ENCODE measurements at places on chromosomes 13 and 19.

DNA sequence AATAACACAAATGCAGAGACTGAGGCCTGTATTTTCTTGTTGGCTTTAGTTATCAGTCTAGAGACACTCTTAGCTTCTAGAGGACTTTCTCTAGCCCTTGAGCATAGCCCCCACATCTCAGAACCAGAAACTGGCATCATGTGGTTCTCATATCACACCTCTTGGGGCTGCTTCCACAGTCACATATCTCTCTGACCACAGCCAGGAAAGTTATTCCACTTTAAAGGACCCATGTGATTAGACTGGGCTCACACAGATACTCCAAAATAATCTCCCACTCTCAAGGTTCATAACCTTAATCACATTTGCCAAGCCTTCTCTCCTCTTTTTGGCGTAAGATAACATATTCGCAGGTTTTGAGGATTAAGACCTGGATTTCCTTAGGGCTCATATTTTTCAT, 846.9 kb upstream of the MIR17HG start:
- no peak for DNase-seq

DNA sequence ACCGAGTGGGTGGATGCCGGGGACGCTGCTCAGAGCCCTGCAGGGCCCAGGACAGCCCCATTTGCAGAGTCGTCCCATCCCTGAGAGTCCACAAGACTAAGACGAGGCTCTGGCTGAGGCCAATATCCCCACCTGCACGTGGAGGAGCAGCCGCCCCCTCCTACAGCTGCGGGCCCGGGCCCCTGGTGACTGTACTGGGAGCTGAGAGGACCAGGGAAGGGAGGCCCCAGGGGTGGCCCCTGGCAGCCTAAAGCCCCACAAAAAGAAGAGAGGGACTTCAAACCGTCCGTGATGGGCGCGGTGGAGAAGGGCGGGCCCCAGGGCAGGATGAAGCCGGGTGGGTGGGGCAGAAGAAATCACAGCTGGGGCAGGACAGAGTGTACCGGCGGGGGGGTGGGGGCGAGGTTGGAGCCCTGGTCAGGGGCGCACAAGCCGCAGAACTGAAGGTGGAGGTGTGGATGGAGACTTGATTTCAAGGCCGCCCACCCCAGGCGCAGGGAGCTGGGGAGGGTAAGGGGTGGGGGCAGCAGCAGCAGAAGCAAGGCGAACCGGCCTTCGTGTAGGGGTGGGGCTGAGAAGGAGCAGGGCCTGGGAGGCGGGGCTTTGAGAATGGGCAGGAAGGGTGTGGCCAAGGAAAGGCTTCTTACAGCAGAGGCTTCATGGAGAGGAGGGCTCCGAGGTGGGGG, 12.9 kb downstream of the CFD start:
- peak; percentile 75 for DNase-seq

GRCh38 chr13:110103026-110103425, 203.9 kb downstream of the COL4A1 start:
- no peak for DNase-seq

- no peak for DNase-seq
Observed at GRCh38 chr19:45976178-45976577, 2.5 kb upstream of the NOVA2 start.

GRCh38 chr13:99575376-99576120, 74.3 kb downstream of the TM9SF2 start:
- no peak for DNase-seq

DNA sequence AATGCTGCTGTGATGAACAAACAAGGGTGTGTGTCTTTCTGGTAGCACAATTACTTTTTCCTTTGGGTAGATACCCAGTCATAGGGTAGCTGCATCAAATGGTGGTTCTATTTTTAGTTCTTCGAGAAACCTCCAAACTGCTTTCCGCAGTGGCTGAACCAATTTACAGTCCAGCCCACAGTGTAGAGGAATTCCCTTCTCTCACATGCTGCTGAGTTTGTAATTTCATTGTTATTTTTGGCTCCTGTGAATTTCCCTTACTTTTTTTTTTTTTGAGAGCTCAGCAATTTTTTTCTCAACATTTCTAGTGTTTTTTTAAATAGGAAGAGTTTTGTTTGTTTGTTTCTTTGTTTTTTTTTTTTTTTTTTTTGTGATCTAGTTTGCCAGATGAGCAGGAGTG, 37.5 kb upstream of the ADGRE1 start:
- no peak for DNase-seq

DNA sequence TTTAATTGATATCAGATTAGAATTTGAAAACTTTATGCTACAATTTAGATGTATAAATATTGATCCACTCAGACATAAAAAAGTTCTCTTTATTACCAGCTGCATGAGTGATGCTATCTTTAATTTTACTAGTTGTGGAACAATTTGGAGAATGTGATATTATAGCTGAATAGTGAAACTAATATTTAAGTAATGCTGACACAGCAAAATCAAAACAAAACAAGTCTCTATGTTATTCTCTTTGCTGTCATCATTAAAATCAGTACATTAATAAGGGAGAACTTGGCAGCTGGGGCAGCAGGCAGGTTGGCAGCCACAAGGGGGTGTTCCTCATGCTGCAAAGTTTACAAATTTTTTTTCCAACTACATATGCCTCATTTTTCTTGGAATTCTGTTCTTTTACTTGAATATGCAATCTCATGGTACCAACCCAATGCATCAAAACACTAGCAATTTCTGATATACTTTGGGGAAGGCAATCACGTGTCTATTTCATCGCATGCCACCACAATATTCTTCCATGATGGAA, 585.3 kb downstream of the FGF9 start:
- DNase-seq = no peak

GRCh38 chr19:580274-580835, 8.0 kb downstream of the BSG start:
- DNase-seq = no peak

GRCh38 chr13:25541434-25542123, 169.8 kb downstream of the ATP8A2 start:
- DNase-seq = no peak

- no peak for DNase-seq
Observed at GRCh38 chr13:70792121-70792520, 683.9 kb upstream of the KLHL1 start.

- no peak for DNase-seq
Observed at GRCh38 chr13:47004540-47004939, 107.7 kb upstream of the HTR2A start.

DNA sequence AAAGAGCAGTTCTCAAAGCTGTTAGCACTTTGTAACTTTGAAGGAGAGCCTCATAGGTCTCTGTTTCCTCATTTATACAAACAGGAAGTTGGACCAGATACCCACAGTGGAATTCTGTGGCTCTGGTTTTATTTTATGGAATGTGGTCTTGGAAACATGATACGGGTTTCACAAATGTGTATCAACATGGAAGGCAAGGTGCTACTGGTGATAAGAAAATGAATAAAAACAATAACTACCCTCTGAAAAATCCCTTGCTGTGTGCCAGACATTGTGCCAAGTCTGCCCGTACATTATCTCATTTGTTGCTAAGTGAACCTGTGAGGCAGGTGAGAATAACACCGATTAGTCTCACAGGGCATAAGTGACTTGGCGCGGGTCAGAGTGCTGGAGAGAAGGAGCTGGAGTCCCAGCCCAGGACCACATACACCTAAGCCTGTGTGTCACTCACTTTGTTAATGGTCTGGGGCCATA, 45.0 kb upstream of the RNF113B start:
- peak; percentile 76 for DNase-seq

- DNase-seq = no peak
Observed at GRCh38 chr19:46298479-46299003, 1.7 kb downstream of the HIF3A start.

GRCh38 chr13:97390941-97391600, 42.9 kb upstream of the RAP2A start:
- peak; percentile 52 for DNase-seq

GRCh38 chr13:74174810-74175209, 40.6 kb upstream of the KLF12 start:
- no peak for DNase-seq
